ENCODE measurements at places on chromosomes 16 and 17.

GRCh38 chr17:56457501-56457900, 136.0 kb upstream of the NOG start:
- DNase-seq = no peak

DNA sequence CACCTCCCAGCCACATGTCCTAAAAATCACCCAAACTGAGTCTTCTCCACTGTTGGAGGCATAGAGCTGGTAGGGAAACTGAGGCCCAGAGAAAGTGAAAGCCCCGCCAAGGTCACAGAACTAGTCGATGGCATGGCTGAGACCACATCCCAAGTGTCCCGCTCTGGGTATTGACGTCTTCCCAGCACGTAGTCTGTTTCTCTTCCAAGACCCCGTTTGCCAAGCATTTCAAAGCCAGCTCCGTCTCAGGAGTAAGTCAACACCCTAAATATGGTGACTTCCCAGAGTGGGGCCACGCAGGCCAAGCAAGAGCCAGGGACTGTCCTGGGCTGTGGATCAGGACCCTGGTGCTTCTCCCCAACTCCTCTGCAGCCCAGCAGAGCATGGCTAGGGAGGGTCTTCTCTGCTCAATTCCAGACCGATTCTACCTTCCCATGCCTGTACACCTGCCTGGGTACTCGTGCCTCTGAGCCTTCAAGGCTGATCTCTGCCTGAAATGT, 19.7 kb downstream of the PITPNM3 start:
- DNase-seq = no peak

- DNase-seq = peak; percentile 62
Observed at GRCh38 chr16:77675464-77676324, 46.6 kb upstream of the NUDT7 start.

DNA sequence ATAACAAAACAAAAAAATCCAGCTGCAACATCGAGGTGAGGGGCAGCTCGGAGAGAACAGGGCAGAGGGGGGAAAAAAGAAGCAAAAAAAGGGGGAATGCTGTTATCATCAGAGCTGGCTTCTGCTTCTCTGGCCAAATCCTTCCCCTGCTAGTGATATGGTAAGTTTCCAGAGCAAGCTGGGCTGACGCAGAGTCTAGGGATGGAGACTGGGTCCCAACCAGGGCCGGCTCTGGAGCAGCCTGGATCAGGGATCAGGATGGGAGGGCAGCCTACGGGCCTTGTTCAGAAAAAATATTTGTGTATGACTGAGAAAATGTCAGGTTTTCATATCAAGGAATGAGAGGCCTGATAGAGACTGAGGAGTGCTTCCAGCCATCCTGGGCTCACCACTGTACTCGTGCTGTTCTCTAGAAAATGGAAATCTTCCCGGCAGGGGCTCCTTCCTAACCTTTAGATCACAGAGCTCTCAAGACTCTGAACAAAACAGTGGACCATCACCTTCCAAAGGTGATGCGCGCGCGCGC, 726 bp upstream of the C1QTNF1 start:
- DNase-seq = no peak

- DNase-seq = no peak
Observed at GRCh38 chr16:53832896-53833544, 129.1 kb downstream of the FTO start.

GRCh38 chr16:52441886-52442285, 105.1 kb downstream of the TOX3 start:
- DNase-seq = no peak

DNA sequence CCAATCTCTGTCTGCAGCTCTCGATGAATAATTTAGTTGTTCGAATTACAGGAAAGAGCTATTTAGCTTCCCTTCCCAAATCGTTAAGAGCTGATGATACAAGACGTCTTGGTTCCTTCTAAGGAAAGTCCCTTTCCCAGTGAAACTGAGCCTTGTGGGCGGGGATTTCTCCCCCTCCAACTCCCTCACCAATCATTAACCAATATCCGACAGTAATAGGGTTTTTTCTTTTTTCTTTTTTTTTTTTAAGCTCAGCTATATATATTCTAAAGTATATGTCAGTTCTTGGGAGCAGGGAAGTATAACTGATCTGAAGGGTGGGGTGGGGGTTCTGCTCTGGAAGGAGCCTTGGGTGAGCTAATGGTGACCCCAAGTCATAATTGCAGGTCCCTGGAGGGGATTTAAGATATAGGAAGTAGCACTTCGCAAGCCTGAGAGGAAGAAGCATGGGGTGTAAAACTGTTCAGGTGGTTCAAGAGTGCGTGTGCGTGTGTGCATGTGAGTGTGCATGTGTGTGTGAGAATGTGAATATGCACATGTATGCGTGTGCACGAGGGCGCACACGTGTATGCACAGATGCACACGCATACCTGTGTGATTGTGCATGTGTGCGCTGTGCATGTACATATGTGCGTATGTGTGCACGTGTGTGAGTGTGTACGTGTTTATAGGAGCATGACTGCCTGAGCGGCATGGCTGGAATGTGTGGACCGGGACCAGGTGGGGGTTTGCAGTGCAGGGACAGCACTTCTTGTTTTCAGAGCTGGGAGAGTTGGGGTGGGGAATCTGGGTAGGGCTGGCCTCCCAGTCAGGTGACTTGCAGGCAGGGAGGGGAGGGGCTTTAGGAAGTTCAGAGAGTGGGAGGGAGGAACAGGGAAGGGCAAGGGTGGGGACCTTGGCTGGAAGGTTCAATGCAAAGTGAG, 42.7 kb downstream of the SOCS3 start:
- DNase-seq = no peak

DNA sequence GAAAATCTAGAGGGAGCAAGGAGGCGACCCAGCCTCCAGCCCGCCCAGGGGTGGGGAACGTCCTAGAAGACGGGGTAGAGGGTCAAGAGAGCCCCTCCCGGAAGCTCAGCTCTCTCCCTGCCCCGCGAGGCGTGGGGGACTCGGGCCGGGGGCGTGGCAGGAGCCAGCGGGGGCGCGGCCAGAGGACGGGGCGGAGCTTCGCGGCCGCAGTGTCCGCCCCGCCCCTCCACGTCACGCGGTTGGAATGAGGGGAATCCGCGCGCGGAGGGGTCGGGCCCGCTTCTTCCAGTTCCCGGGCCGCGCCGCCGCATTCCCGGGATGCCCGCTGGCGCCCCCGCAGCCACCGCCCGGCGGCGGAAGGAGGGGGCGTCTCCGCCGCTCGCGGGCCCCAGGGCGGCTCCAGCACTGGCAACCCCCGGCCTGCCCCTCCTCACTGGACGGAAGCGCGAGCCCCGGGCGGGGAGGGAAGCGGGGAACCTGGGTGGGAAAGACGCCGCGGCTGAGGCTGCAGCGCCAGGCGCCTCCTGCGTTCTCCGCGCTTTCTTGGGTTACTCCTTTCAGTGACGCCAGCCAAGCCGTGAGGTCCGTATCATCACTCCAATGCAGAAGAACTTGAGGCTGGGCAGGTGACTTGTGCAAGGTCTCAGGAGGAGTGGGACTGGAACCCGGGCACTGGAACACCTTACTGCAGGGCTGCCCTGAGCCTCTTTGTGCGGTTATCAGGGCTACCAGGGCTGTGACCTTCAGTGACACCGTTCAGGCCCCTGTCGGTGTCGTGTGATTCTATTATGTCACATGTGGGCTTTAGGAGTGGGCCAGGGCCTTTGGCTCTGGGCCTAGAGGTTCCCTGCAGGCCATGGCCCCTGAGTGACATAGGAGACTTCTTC, 4.3 kb downstream of the MYO1C start:
- DNase-seq = no peak

GRCh38 chr17:30095507-30096244, 20.9 kb upstream of the NSRP1 start:
- DNase-seq = no peak

DNA sequence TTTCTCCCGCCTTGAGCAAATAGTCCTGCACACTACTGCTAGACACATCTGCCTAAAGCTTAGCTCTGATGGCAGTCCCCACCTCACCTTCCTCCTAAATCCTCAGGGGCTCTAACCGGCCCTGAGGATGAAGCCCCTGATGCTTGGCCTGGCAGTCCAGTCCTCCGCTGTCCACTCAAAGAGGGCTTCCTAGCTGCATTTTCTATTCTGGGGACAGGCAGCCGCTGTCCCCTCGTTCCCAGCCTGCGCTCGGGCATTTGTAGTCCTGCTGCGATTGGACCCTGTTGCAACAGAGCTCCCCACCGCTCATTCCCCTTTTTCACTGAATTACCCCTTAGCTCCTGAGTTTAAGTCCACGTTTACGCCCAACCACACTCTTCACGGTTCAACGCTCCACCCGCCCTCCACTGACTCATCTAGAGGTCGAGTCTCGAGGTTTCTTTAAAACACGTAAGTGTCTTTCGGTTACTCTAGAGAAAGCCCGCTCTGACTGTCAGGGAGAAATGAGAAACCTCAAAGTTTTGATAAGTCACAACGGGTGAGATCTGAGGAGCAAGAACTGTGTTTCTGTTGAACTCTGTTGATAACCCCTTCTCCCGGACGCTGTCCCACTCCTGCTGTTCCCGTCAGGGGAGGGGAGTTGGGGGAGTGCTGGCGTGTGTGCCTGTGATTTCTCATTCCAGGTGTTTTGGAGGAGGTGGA, 4.5 kb downstream of the CCR7 start:
- no peak for DNase-seq

- no peak for DNase-seq
Observed at GRCh38 chr17:7313088-7313889, 1.9 kb downstream of the GPS2 start.

DNA sequence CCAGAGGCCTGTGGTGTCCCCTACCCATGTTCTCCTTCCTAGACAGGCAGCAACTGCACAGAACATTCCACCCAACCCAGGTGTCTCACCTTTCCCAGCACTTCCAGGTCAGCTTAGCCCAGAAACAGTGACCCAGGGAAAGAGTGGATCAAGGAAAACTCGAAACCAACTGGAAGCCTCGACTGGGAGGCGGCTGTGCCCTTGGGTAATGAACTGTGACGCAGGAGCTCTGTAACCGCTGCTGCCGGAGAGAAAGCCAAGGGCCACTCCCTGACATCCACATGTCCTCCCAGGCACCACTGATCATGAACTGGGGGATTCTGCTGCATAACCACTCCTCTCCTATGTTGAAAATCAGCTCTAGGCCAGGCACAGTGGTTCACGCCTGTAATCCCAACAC, 34.4 kb downstream of the WDR59 start:
- no peak for DNase-seq

DNA sequence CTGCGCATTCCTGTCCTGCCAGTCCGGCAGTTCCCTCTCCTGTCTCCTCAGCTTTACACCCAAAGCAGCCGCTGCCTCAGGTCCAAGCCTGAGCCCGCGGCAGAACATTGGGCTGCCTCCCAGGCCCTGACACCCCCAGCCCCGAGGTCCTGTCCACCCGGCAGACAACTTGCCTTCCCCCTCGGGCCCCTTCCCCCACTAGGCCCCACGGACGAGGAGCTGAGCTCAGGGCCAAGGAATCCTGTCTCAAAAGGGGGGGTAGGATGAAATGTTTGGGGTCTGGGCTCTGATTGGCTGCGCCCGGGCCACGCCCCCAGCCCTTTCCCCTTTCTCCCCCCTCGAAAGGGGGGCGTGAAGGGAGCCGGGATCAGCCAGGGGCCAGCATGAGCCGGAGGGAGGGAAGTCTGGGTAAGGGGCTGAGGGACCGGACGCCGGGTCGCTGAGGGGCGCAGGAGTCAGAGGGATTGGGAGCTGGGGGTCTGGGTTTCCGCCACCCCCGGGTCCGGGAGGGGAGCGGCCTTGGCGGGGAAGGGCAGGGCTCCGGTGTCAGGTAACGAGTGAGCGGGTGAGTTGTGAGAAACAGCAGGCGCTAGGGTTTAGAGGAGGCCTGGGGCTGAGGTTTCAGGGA, at the start of gene CTF1:
Gene CTF1, plus strand, starts transcription at position 354 of the 628 bp plus-strand sequence. Its CDS starts 30 bp downstream, at position 384.
- no peak for DNase-seq

- peak; percentile 70 for DNase-seq
Observed at GRCh38 chr17:43694081-43694870, 32.6 kb upstream of the MEOX1 start.

GRCh38 chr16:57577214-57577613, 34.8 kb downstream of the ADGRG5 start:
- no peak for DNase-seq

DNA sequence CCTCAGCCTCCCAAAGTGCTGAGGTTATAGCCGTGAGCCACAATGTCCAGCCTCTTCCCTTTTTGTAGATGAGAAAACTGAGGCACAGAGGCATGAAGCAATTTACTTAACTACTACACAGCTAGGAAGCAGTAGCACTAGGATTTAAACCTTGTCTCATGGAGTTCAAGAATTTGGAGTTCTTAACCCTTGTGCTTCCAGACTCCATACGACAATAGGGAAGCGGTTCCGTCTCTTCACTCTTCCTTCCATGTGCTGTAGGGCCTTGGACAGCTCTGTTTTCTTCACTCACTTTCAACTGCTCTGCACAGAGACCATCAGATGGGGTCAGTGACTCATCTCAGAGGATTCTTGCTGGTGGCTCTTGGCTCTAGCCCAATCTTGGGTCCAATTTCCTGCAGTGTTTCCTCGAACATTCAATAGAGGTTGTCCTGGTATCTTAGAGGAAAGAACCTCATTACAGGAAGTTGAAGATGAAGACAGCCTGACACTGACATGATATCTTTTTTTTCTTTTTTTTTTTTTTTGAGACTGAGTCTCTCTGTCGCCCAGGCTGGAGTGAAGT, 19.3 kb downstream of the ITGAL start:
- no peak for DNase-seq

- DNase-seq = no peak
Observed at GRCh38 chr16:73764321-73764720, 532.3 kb upstream of the PSMD7 start.

- no peak for DNase-seq
Observed at GRCh38 chr16:49250689-49251088, 30.9 kb downstream of the CBLN1 start.

DNA sequence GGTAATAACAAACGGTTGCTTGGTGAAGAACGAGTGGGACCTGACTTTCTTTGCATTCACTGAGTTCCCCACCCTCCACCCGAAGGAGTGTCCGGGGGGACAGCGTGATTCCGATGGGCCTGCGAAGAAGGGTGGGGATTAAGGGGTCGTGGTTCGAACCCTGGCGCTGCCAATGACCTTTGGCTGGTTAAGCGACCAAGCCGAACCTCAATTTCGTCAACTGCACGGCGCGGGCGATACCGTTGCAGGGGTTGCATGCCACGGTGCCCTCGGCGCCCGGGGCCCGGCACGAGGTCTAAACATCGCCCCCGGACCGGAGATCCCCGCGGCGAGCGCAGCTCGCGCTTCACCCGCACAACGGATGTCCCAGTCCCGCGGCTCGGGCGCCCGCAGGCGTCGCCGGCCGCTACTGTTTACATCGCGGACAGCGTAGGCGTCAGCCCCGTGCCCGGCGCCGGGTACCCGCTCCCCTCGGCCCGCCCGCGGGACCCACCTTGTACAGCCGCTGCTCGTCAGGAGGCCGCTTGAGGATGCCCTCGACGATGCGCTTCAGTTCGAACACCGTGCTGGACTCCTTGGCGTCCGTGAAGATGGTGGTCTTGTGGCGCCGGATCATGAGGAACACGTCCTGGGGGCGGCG, 460 bp downstream of the ELOB start:
- DNase-seq = no peak

DNA sequence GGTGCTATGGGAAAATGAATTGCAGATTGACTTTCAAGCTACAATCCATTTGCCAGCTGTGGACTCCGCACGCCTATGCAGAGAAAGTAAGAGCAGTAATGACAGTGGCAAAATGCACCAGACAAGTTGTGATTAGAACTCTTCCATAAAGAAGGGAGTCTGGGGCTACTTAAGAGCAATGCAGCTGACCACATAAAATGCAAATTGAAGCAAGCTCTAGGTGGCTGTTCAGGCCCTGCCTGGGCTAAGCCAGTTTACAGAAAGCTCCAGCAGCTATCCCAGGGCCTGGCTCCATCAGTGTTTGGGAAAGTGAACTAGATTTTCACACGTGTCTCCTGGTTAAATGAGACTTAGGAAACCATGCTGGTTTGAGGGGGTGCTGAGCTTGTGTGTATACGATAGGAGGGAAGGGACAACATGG, 2.2 kb upstream of the MAP2K6 start:
- DNase-seq = no peak

- DNase-seq = no peak
Observed at GRCh38 chr17:56523042-56523441, 70.5 kb upstream of the NOG start.
